ENCODE measurements at places on chromosomes 12 and 14. TPM values are rescaled to one million over a fixed set of nuclear protein-coding genes. Genes with fewer than 3 reads are reported as not detected.

DNA sequence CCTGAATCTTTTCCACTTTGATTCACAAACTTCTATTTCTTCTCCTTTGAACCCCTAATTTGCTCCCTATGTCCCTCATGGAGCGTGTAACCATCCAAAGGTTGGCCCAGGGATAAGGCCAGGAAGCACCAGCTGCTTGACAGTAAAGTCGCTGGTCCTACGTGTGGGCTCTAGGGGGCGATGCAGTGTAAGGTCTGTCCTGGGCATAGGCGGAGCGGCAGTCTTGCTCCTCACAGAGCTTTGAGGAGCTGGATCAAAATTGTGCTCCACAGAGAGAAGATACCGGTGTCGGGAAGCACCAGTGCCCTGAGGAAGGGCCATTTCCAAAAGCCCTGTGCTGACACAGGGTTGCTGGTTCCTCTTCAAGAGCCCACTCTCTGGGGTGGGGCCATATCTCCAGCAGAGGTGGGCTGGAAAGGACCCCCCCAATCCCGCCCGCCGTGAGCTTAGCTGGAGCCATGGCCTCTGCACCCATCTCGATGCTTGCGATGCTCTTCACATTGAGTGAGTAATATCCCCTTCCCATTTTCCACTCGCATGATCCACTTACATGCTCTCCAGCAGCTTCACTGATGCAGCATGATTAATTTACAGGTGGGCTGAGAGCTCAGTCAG, 49.9 kb upstream of the OR4E1 start:
- peak; percentile 11 for DNase-seq

GRCh38 chr14:31070431-31070830, 44.3 kb upstream of the STRN3 start:
- peak; percentile 97 for DNase-seq

DNA sequence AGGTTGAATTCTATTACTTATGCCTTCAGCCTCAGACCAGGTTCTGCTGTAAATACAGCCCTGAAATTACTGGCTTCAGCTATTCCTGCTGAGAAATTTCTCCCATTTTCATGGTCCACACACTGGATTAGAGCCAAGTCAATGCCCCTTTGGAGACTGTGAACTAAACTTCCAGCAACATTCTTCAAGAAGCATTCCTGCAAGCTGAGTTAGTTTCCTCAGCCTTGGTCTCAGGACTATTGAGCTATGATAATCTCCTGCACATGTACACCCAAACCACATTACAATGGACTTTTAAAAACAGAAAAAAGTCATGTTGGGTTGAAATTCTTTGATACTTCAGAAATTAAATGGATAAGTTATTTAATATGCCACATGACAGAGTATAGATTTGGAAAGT, 58.0 kb upstream of the AVPR1A start:
- DNase-seq, result no peak

- no peak for DNase-seq
Measured at GRCh38 chr12:62758216-62758615, 176.7 kb downstream of the PPM1H start.

DNA sequence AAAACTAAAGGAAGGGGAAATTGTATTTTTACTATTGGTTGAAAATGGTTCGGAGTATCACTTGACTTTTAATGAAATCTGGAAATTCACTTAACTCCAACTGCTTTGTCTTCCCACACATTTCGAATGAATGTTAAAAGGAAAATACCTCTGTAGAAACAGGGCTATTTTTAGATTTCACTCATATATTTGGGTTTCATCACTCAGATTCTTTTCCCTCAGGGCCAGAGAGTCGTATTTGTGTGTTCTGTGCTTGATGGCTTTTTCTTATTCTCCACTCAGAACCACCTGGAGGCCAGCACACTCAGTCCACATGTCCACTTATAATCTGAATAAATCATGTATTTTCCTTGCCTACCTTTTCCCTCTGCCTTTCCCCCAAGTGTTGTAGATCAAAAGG, 40.0 kb downstream of the DAAM1 start:
- peak; percentile 6 for DNase-seq

GRCh38 chr12:20450591-20451180, 82.3 kb downstream of the PDE3A start:
- DNase-seq, result no peak

DNA sequence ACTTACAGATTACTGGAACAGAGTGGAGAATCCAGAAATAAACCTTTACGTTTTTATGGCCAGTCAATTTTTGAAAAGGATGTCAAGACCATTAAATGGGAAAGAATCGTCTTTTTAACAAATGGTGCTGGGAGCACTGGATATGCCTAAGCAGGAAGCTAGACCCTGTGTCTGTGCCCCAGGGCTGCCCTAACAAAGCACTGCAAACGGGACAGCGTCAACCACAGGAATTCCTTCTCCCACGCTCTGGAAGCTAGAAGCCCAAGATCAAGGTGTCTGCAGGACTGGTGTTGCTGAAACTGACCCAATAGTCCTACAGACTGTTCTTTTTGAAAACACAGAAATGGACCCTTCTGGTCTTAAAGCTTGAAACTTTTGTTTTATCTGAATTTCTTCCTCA, 9.3 kb upstream of the TMEM121 start:
- no peak for DNase-seq

DNA sequence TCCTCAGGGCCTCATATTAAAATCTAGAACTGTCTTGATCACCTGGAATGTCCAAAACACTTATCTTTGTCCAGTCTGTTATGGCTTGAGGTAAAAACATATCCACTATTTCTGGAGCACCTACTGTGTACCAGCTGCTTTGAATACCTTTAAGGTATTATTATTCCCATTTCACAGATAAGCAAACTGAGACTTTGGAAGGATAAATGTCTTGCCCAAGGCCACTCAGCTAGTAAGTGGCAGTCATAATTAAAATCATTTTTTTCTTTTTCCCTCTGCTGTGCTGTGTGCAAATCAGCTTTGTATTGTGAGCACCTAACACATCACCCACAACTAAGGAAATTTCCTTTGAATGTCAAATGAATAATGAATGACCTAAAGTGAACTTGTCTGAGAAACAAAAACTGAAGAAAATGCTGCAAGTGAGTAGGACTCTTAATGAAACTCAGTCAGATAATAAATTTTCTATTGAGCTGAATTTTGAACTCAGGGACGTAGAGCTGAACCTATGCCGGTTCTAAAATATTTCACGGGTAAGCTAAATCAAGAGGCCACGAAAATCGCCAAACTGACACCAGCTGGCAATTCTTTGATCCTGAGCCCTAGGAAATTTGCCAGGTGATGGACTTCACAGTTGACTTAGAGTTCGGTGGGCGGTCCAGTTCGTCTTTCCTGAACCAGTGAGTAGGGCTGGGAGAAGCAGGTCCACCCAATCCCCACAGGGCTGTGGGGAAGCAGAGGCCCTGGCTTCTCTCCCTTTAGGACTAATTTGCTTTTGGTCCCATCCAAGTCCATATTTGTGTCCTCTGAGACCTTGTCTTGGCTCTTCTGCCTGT, 159.7 kb upstream of the PWP1 start:
- no peak for DNase-seq

The WDHD1 gene
- 5.3 TPM for total RNA-seq

The NGB gene
- not detected for total RNA-seq

The RBP5 gene
- not detected for total RNA-seq

The EPYC gene
- total RNA-seq, result not detected

Measured in myocyte (in vitro differentiated cells).